Choroid plexus epithelial cell (primary cell): ENCODE measurements at places on chromosomes 6 and 20.

DNA sequence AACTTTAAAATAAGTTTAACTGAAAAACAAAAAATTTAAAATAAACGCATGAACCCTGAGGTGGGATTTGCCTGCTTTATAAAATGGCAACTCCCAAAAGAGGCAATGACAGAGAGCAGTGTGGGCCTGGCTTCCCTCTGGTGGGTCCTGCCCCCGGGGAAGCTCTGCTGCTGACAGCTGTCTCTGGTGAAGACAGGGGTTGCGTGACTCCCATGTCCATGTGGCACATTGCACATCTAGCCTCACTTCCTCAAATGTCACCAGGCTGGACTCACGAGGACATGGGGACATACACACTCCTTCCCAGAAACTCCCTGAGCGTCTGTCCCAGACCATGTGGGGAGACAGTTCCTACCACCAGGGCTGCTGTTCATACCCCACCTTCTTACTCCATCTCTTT, 66.2 kb downstream of the ABHD12 start:
- no peak for DNase-seq

DNA sequence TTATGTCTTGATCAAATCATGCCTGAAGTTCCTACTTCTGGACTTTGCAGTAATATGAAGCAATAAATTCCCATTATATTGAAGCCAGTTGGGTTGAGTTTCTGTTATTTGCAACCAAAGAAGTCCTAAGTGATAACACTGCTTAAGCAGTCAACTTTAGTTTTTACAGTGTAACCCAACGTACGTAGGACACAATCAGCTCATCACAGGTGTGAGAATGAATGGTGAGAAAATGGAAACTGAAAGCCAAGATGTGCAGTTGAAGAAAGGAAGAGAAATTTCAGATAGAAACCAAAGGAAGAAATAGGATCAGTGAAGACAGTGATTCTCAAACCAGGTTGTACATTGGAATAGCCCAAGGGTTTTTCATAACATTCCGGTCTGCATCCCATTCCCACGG, 211.4 kb upstream of the ZFP64 start:
- no peak for DNase-seq

DNA sequence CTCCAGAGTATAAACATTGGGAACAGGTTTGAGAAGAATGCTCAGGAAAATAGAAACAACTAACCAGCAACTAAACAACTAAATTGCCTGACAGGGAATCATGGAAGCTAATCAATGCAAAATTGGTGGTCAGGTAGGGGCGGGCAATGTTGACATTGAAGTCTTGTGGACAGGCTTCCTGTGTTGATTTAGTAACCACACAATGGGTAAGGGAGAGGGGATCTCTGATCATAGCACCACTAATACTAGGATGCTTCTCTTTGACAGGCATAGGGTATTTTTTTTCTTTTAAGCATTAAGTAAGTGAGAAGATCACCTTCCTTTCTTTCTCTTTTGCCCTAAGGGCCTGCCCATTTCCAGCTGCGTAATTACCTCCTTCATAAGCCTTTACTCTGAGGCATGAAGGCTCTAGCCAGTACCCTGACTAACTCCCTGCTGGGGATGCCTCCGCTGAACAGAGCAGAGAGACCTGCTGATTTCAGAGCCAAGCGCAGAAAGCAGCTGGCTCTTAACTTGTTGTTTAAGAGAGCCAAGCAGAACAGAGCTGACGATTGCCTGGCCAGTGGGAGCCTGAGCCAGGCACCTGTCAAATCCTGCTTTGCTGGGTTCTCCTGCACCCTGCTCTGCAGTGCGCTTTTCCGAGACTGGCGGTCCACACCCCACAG, 118.7 kb downstream of the BMP2 start:
- DNase-seq = peak; percentile 19

DNA sequence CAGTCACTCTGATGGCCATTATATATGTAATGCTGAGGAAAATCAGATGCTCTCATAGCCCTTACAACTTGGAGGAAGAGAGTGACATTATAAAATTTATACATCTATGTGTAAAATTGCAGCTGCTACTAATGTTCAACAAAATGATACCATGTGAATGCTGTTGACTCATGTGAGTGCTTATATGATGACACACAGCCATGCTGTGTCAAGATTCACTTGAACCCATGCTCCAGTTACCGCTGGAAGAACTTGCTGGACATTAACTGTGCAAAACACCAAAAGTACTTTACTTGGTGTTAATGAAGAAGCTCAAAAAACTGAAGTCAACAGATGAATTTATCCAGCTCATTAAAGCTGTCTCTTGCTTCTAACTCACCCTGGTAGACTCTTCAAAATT, 318.9 kb upstream of the PLCB4 start:
- peak; percentile 54 for DNase-seq
